ENCODE measurements at places on chromosomes 1 and 21.

GRCh38 chr1:244314921-244315559, 136.7 kb downstream of the ADSS2 start:
- DNase-seq = no peak

GRCh38 chr1:15870421-15870820, 22.9 kb downstream of the SPEN start:
- no peak for DNase-seq

DNA sequence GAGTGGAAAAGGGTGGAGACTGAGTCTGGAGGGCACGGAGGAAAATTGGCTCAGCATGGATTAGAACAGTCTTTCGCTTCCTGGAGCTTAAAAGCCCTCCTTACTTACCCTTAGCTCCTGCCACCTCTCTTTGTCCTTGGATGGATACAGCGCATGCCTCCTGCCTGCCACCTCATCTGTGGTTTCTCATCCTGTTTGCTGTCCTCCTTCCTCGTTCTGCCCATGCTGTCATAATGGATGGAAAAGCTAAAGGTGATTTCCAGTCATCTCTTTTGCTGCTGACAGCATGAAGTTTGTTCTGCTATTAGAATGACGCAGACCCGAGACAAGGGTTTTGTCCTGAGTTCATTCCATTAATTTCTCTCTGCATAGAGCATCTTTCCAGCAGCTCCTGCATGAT, 425.9 kb downstream of the KIF26B start:
- no peak for DNase-seq

DNA sequence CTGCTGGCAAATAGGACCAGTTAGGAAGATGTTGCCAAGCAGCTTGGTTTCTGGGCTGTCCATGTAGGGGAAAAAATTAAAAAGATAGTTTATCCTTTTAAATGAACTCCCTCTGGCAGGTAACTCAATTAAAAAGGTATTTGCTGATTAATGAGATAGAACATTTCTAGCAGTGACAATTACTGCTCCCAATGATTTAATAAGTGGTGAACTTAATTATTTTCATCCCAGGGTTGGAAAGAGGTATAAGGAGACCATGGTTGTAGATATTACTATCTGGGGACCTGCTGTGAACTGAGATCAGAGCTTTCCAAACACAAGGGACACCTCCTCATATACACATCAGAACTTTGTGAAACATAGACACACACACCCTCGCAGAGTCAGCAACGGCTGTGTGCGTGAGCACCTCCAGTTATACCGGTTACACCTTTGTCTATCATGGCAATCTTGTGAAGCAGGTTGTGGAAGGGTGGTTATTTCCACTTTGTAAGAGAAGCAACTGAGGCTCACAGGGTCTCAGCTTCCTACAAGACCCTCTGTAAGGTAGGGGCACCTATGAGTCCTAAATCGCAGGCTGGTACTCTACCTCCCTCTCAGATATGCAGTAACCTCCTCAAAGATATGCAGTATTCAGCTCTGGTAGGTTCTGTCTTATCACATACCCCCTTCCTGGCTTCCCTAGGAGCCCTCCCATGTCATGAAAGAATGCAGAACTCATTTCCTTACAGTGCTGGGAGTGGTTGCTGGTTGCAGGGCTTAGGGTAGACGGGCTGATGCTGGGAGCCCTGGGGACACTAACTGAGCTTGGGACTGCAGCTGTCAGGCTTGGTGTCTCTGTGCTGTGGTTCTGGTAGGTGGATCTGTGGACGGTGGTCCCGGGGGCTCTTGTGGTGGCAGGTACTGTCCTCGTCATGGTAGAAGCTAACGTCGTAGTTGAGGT, 18.5 kb upstream of the MAGOH start:
- no peak for DNase-seq

DNA sequence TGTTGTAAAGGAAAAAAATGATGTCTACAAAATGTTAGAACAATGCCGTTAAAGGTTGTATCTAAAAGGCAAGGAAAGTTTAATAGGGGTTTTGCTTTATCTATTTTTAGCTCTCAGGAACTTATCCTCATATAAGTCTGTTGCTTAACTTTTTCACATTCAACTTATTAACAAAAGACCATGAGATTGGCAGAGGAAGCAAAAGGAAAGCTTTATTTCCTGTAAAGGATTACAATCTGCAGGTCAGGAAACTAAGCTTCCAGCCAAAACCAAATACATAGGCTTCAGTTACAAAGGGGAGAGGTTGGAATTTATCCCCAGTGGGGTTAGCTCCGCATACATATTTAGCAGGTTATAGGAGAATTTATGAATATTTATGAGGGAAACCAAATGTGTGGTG, 58.7 kb upstream of the KIAA1614 start:
- DNase-seq = no peak

- no peak for DNase-seq
Observed at GRCh38 chr21:45893740-45894449, 87.7 kb upstream of the COL6A1 start.

- no peak for DNase-seq
Observed at GRCh38 chr1:16978567-16979474, 1.6 kb downstream of the MFAP2 start.

DNA sequence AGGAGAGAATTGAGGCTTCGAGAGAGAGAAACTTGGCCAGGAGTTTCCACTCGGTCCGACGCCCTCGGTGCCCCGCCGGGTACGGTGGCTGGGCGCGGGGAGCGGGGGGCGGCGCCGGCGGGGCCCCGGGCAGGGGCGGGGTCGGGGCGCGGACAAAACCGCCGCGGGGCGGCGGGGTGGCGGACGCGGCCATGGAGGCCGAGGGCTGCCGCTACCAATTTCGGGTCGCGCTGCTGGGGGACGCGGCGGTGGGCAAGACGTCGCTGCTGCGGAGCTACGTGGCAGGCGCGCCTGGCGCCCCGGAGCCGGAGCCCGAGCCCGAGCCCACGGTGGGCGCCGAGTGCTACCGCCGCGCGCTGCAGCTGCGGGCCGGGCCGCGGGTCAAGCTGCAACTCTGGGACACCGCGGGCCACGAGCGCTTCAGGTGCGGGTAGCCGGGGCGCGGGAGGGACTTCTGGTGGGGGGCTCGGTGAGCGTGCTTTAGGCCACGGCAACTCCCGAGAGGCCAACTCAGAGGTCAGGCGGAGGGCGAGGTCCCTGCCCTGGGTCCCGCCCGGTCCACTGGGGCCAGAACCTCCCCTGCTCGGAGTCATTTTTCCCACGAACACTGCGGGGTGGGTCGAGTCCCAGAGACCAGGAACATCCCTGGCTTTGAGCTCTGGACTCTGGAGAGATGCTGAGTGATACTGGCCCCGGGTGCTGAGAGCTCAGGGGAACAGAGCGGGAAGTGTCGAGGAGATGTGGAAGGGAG, 431 bp downstream of the RAB42 start:
- DNase-seq = no peak

DNA sequence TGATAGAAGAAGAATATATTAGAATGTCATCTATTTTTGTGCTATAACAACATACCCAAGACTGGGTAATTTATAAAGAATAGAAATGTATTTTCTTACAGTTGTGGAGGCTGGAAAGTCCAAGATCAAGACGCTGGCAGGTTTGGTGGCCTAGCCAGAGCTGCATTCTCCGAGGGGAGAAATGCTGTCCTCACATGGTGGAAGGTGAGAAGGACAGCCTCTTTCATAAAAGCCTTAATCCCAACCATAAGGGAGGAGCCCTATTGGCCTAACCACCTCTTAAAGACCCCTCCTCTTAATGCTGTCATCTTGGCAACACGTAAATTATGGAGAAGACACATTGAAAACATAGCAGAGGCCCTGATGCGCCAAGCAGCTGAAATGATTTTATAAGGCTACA, 60.1 kb upstream of the KAZN start:
- DNase-seq = no peak

- no peak for DNase-seq
Observed at GRCh38 chr1:9992910-9993309, 4.1 kb upstream of the RBP7 start.

DNA sequence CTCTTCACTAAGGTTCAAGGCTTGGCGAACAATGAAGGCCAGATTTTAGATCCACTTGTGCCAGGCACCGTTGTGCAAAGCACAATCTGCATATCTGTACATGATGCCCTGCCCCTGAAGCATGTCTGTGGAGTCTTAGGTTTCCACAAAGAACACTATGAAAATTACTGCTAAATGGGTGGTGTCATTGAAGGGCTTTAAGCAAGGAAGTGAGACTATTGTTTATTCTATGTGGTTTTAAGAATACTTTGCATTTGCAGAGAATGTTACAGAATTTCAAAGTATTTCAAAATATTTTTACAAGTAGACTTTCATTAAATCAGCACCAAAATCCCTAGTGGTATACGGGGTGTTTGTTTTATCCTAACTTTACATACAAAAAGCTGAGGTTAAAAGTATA, 8.8 kb downstream of the TSEN15 start:
- no peak for DNase-seq

- DNase-seq = no peak
Observed at GRCh38 chr1:3061981-3062615, 6.9 kb upstream of the PRDM16 start.

DNA sequence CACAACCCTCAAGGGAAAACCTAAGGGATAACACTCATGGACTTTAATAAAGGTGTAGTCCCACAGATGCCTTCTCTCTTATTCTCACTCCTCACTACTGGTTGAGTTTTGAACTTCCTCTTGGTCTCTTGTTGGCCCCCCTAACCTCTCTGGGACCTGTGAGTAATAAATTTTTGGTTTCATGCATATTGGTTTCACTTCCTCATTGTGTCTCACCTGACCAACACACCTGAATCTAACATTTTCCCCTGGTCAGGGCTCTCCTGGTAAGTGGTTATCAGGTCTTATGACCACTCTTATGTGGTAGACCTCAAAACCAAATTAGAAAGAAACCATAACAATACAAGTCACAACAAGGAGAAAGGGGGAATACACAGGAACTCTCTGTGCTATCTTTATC, 60.5 kb upstream of the PRMT6 start:
- DNase-seq = no peak

DNA sequence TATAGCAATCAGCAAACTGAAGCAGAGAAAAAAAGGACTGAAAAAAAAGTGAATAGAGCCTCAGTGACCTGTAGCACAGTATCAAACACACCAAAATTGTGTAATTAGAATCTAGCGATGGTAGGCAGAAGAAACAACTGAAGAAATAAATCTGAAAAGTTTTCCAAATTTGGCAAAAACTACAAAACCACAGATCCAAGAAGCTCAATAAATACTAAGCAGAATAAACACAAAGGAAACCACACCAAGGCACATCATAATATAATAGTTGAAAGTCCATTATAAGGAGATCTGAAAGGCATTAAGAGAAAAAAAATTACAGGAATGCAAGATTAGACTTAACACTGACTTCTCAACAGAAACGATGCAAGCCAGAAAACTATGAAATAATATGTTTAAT, 7.1 kb upstream of the IL12RB2 start:
- no peak for DNase-seq

DNA sequence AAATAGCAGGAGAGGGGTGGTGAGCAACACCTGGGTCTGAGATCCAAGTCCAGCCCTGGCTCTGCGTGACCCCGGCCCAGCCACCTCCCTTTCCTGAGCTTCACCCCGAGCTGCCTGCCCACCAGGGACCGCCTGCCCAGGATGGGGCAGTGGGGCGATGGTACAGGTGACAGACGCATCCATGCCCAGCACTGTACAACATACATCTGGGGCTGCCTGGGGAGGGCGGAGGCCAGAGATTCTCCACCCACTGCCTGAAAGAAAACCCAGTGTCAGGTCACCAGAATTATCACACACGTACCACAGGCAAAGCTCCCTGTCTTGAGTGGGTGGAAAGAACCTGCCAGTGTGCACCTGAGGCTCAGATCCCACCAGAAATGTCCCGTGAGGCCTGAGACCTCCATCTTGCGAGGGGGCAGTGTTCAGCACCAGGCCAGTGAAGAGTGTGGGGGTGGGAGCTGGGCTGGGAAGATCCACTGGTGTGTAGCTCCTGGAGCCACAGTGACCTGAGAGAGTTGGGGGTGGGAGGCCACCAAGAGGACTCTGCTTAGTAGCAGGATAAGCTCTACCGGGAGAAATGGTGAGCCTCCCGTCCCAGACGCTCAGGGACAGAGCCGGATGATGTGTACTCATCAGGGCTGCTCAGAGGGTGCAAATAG, 81.5 kb downstream of the DMRTB1 start:
- DNase-seq = no peak

DNA sequence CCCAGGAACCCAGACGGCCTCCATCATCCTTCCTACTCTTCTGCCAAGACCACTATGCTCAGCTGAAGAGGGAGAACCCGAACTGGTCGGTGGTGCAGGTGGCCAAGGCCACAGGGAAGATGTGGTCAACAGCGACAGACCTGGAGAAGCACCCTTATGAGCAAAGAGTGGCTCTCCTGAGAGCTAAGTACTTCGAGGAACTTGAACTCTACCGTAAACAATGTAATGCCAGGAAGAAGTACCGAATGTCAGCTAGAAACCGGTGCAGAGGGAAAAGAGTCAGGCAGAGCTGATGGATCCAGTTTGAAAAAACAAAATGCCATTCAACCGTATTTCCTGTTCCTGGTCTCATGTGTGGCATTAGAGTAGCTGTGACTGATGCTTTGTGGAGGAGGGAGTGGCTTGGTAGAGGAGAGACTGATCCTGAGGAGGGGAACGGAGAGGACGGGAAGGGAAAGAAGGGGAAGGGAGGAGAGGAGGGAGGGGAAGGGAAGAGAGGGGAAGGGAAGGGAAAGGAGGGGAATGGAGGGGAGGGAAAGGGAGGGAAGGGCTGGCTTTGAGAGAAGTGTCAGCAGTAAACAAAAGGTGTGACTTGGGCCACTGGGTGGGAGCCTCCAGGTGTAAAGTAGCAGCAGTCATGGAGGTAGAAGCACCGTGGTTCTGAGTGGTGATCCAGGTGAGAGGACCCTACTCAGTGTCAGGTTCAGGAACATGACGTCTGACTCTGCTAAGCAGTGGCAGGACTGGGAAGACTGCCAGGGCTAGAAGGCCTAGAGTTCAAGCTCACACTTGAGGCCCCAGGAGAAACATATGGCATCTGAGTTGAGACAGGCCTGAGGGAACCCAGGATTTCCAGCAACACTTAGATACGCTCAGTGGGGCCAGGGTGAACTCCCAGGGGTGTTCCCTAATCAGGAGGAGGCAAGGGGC, 846 bp downstream of the HMGB4 start:
- peak; percentile 11 for DNase-seq

- DNase-seq = no peak
Observed at GRCh38 chr1:74613894-74614293, 59.7 kb downstream of the ERICH3 start.

GRCh38 chr1:32286763-32287162, 5.1 kb upstream of the HDAC1 start:
- no peak for DNase-seq

GRCh38 chr1:72946903-72947499, 664.7 kb upstream of the NEGR1 start:
- DNase-seq = no peak

- DNase-seq = no peak
Observed at GRCh38 chr1:241408170-241408569, 51.2 kb upstream of the RGS7 start.

GRCh38 chr1:20137055-20137454, 2.1 kb upstream of the PLA2G2F start:
- no peak for DNase-seq
